ENCODE measurements at places on chromosomes 7 and 10.

GRCh38 chr7:11592699-11593098, 239.3 kb downstream of the THSD7A start:
- no peak for DNase-seq

GRCh38 chr7:131781-132482, 60.4 kb upstream of the FAM20C start:
- no peak for DNase-seq

GRCh38 chr7:19713676-19714075, 4.8 kb upstream of the POLR1F start:
- peak; percentile 55 for DNase-seq

DNA sequence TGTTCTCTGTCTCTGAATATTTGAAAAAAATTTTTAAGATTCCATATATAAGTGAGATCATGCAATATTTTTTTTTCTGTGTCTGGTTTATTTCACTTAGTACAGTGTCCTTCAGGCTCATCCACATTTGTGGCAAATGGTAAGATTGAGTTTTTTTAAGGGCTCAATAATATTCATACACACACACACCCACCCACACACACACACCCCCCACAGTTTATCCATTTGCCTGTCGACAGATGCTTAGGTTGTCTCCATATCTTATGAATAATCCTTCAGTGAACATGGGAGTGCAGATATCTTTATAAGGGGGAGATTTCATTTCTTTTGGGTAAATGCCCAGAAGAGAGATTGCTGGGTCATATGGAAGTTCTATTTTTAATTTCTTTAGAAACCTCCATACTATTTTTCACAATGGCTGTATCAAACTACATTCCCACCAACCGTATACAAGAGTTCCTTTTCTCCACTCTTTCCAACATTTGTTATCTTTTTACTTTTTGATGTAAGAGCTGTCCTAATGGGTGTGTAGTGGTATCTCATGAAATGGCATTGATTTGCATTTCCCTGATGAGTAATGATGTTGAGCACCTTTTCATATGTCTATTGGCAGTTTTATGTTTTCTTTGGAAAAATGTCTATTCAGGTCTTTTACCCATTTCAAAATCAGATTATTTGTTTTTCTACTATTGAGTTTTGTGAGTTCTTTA, 35.0 kb downstream of the AUTS2 start:
- DNase-seq, result no peak

- no peak for DNase-seq
These were observed 8.7 kb upstream of the BAMBI start for GRCh38 chr10:28668363-28669226.

GRCh38 chr10:67602268-67602950, 93.6 kb downstream of the CTNNA3 start:
- peak; percentile 80 for DNase-seq

GRCh38 chr10:78181381-78182055, 147.9 kb downstream of the RPS24 start:
- no peak for DNase-seq

DNA sequence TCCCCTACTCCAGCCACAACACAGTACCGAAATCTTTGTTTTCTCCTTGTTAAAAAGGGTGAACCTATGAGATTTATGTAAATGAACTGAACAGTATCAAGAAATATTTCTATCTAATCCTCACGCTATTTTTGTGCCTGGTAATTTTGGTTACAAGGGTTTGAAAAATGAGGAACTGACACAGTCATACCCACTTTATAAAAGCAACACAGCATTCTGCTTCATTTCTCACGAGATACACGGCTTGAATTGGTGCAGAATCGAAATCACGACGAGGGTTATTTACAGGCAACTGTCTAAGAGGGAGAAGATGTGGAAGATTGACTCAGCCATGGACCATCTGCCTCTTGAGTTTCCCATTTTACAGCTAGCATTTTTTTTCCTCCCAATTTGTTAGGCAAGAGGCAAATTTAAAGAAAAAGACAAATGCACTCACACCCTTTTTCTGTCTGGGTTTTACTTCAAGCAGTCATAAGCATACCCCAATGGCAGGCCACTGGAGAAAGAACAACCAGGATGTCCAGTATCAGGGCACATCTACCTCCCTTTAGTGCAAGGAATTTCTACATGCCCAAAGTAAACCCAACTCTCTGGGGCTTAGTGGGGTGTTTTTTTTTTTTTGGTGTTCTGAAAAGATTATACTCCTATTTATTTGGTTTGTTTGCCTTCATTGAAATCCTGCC, 108.1 kb downstream of the ITGB8 start:
- no peak for DNase-seq

DNA sequence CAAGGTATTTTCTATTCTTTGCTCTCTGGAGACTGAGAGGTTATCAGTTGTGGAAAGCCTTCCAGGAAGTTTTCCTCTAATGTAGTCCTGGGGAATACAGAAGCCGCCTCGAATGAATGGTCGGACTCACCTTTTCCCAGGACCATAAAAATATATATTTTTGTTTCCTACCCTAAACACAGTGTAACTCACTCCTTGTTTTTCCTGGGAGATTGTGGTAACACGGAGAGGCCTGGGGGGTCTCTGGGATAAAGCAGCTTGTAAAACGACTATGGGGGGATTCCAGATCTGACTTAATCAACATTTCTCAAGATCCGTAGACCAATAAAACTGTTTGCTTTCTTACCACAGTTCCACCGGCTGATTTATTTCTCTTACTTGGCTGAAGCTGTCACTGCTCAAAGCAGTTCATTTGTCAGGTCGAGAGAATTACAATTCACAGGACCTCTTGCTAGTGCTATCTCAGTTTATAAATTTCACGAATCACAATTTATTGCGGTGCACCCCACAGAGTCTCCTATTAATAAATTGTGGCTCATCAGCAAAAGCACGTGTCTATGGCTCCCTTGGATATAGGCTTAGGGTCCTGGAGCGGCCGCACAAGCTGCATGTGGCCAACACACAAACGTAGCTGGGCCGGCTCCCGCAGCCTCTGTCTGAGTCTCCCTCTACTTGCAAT, 176.3 kb upstream of the BMPER start:
- DNase-seq, result no peak

DNA sequence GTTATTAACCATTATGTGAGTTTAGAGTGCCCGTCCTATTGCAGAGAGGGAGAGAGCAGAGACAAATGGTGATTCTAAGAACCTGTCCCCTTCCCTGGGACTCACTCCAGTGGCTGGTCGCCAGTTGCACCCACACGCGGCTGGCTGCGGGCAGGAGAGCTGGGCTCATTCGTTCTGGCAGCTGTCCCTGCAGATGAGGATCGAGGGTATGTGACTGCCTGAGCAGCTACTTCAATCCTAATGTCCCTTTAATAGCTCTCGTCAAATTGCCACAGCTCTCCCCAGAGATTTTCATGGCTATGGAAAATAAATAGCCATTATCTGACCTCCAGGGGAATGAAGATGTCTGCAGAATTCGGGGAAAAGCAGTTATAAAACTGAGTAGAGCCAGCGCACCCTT, 41.6 kb downstream of the RBM28 start:
- no peak for DNase-seq

- DNase-seq, result peak; percentile 69
These were observed 19.5 kb downstream of the TSPAN33 start for GRCh38 chr7:129163875-129164544.

DNA sequence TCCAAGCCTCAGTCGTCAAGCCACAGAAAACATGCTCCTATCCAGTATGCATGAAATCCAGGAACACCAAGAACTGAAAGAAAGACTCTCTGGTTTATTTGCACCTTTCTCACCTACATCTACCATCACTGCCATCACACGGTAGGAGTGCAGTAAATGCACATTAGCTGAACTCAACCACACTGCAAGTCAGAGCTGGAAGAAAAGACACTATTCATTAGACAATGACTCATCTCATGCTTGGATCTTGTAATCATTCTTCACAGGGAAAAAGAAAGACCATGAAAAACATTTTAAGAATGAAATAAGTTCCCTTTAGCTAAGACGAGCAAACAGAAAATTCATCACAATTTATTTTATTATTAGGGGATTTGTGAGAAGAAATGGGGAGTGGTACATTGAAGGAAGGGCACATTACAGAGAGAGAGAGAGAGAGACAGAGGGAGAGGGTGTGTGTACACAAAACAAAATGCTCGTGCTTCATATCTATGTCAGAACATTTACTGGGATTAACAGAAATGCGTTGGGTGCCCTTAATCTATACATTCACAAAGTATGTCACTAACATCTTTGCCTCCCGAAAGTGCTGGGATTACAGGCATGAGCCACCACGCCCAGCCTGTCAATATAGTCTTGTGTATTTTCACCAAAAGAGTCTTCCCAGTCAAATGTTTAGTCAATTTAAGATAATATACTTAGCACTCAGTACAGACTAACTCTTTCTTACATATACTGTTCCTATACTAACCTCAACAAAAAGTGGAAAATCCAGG, 324.9 kb downstream of the PARD3 start:
- DNase-seq, result peak; percentile 74

- DNase-seq, result peak; percentile 72
These were observed 2.0 kb upstream of the KIF11 start for GRCh38 chr10:92590623-92591549.

DNA sequence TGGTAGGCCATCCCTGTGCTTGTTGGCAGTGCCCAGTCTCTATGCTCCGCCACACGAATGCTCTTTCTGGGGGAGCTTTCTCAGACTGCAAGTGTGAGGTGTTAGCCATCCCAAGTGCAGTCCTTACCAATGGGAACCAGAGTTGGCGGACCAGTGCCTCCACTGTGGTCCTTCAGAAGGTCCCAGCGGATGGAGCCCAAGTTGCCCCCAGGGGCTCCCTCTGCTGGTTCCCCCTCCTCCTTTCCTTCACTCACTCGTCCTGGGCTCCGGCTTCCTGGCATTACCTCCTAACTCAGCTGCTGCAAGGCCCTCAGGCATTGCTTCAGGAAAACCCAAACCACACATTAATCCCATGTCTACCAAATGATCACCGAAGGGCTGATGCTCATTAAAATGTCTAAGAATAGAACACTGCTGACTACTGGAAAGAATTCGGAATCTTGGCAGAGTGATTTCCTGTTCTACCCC, 139.8 kb downstream of the CUBN start:
- DNase-seq, result peak; percentile 77

GRCh38 chr10:132774902-132775863, 10.8 kb downstream of the NKX6-2 start:
- no peak for DNase-seq

- DNase-seq, result no peak
These were observed 645 bp upstream of the SIRT1 start for GRCh38 chr10:67883710-67884312.

DNA sequence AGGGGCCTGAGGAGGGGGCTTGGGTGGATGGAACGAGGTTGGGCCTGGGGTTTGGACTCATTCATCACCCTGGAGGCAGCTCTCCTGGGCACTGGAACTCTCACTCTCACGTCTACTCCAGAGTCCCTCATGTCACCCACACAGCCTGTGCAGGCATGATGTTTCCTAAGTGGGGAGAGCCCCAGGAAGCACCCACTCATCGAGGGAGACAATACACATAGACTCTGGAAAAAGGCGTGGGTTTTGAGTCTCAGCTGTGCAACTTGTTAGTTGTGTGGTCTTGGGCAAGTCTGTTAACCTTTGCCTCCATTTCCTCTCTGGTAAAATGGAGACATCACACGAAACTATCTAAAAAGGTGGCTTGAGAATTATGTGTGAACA, 25.9 kb upstream of the RBM20 start:
- DNase-seq, result no peak

- DNase-seq, result no peak
These were observed 6.4 kb upstream of the MMP21 start for GRCh38 chr10:125782054-125782453.

DNA sequence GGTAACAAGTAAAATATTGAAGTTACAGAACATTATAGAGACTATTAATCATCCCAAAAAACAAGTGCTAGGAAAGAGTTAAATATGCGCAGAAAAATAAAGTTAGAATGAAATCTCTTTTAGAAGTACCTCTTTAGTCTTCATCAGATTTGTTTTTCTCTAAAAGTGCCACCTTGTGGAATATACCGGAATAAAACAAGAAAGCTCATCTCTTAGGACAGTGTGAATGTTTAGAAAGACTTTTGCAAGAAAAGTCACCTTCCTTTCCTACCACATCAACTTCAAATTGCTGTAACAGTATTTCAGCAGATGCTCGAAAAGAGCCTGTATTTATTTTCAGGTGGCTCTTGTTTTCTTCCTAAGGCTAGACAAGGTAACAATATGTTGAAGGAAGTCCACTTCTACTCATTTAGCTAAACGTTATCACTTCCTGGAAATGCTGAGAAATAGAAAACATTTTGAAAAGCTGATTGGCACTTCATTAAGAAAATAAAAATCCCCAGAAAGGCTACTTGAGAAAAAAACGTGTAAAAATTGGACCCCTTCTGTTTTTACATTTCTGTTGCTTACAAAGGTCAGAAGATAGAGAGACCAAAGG, 19.8 kb upstream of the FAM133B start:
- peak; percentile 46 for DNase-seq

DNA sequence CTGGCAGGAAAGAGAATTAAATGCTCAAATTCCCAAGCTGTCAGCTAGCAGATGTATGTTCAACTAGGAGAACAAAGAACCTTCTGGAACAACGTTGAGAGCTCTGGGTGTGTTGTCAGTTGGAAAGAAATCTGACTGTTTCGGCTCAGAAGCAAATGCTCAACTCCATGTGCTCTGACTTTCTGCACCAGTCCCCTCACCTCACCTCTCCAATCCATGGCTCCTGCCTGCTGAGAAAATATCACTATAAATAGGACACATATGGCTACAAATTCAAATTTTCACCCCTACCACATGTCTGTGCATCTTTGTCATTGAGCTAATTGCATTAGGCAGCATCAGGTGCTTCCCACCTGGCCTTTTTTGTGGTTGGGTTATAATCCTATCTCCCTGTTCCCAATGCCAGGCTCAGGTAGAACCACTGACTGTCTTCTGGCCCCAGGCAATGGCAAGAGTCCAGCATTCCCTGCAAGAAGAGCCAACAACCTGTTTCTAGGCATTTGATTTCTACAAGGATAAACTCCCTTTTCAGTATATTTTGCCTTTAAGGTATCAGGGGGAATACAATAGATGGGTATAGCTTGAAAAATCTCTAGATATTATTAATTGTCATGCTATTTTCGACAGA, 142.6 kb upstream of the LSM8 start:
- no peak for DNase-seq

DNA sequence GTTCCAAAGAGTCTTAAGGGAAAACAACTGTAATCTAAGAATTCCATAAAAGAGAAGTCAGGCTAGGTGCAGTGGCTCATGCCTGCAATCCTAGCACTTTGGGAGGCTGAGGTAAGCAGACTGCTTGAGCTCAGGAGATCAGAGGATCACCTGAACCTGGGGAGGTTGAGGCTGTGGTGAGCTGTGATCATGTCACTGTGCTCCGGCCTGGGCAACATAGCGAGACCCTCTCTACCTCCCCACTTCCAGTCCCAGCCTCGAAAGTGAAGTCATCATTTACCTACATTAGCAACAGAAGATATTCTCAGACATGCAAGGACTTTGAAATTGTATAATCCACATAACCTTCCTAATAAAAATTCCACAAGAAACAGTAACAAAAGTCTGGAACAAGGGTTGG, 129.8 kb upstream of the DNAJB12 start:
- no peak for DNase-seq

DNA sequence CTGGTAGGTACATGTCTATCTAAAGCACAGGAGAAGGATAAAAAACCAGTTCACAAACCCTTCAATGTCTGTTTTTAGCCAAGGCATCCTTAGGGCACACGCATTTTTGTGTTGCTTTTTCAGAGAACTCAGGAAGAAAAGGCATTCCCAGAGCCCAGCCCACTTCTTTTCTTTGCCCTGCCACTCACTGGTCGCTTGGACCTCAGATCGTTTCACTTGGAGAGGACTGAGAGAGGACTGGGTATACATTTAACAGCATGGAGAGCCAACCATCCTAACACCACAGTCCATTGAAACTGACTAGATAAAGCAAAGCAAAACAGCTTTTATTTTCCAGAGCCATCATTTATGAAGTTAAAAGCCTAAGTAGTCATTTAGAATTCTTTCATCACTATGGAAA, 194.2 kb downstream of the CAMK1D start:
- no peak for DNase-seq
